ENCODE measurements at places on chromosomes 2 and 18. TPM values are rescaled to one million over a fixed set of nuclear protein-coding genes. Genes with fewer than 3 reads are reported as not detected.
A peak's percentile ranks its signal among the peaks of the same experiment; 100 is the strongest.

The TWIST2 gene
- total RNA-seq, result 2.6 TPM

The ADD2 gene
- total RNA-seq, result 2.3 TPM

The EFHD1 gene
- 26.3 TPM for total RNA-seq

The IL36B gene
- total RNA-seq, result not detected

The REG1B gene
- not detected for total RNA-seq

The GAL3ST2 gene
- total RNA-seq, result not detected

The UGT1A10 gene
- total RNA-seq, result not detected

DNA sequence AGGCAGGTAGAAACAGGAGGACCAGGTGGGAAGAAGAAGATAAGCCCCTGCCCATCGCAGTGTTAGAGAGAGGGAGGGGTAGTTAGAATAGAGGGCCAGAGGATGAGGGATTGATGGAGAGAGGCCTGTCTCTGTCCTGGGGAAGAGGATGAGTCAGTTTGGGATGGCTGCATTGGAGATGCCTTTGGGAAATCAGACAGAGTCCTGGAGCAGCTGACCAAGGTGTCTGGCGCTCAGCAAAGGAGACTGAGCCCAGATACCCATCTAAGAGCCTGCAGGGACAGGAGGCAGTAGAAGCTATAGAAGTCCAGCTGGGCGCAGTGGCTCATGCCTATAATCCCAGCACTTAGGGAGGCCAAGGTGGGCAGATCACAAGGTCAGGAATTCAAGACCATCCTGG, 177.8 kb upstream of the HAAO start:
- no peak for DNase-seq

DNA sequence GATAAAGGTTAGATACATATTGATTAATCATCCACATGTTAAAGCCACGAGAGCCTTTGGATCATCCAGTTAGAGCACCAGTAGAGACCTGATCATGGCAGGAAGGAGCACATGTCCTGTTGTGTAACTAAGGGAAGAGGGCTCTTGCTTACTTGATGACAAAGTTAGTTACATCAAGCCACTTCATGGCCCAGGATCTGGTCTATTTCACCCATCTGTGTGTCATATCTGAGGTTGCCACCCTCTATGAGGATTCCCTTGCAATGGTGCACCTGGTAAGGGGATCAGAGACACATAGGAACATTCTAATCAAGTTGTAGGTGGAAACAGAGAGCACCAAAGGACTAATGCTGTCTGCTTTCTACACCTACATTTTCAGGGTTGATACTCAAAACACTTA, 6.7 kb downstream of the ANKAR start:
- no peak for DNase-seq

GRCh38 chr2:42110641-42111322, 58.4 kb upstream of the EML4 start:
- no peak for DNase-seq

- DNase-seq, result peak; percentile 55
Observed at GRCh38 chr2:71561441-71562267, 108.3 kb downstream of the DYSF start.

DNA sequence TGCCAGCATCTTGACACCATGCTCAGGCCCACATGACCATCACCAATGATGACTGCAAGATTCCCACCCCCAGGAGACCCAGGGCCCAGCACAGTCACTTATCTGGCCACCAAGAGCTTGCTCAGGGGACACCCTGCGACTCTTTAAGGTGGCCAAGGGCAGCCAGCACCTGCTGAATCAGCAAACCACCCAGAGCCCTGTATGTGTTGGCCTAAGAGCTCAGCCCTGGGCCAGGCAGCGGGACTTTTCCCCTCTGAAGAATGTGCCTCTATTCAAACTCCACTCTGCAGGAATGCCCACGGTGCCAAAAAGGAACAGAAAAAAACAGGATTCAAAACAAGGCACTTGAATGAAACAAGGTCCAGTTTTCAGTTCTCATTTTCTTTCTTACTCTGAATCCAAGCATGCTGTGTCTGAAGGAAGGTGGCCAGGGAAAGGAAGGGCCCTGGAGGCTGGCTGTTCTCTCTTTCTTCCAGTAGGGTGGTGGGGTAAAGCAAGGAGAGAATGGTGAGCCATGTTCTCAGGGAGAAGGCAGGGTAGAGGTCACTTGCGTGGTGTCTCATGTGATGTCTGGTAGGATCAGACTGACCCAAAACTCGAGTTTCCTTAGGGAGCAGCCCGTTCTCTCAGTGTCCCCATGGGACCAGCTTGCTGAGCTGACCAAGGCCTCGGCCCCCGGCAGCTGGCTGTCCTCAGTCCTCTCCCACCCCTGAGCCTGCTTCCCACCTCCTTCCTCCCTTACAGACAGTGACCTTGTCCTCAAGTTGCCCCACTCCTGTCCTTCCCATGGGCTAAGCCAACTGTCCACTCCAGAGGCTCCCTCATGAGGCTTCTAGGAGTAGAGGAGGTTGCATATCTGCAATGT, 150.0 kb downstream of the RNF152 start:
- peak; percentile 80 for DNase-seq

GRCh38 chr2:199956062-199956380, 639 bp downstream of the MAIP1 start:
- no peak for DNase-seq

DNA sequence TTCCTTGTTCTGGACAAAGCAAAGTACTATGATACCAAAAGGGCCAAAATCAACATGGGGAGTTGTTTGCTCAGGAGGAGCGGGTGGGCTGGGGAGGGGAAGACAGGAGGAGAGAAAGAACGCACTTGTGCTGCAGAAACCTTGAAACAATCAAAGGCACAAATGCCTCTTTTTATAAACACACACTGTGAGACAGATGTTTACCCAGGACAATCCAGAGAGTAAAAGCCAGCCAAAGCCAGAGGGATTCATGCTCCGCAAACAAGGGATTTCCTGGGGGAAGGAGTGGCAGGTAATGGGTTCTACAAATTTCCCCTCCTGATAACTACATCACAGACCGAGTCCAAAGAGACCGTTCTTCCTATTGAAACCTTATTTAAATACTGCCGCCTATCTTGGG, 323.5 kb upstream of the SKOR2 start:
- no peak for DNase-seq

- no peak for DNase-seq
Observed at GRCh38 chr2:45889620-45890370, 238.3 kb downstream of the PRKCE start.

DNA sequence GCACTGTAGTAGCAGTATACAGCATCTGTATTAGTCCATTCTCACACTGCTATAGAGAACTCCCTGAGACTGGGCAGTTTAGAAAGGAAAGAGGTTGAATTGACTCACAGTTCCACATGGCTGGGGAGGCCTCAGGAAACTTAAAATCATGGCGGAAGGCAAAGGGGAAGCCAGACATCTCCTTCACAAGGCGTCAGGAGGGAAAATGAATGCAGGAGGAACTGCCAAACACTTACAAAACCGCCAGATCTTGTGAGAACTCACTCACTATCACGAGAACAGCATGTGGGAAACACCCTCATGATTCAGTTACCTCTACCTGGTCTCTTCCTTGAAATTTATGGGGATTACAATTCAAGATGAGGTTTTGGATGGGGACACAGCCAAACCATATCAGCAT, 25.4 kb downstream of the MAP4K4 start:
- DNase-seq, result no peak

DNA sequence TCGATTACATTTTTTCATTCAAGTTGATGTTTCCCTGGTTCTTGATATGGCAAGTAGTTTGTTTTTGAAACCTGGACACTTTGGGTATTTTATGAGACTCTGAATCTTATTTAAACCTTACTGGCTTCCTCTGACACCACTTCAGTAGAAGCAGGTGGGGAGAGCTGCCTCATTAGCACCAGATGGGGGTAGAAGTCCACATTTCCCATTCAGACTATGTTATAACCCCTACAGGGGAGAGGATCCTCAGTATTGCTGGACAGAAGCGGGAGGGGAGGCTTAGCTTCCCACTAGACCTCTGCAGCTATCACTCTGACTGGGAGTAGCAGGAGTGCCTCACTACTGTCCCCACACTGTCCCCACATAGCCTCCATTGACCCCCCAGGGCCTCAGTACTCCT, 145.3 kb upstream of the SLC35G4 start:
- no peak for DNase-seq

DNA sequence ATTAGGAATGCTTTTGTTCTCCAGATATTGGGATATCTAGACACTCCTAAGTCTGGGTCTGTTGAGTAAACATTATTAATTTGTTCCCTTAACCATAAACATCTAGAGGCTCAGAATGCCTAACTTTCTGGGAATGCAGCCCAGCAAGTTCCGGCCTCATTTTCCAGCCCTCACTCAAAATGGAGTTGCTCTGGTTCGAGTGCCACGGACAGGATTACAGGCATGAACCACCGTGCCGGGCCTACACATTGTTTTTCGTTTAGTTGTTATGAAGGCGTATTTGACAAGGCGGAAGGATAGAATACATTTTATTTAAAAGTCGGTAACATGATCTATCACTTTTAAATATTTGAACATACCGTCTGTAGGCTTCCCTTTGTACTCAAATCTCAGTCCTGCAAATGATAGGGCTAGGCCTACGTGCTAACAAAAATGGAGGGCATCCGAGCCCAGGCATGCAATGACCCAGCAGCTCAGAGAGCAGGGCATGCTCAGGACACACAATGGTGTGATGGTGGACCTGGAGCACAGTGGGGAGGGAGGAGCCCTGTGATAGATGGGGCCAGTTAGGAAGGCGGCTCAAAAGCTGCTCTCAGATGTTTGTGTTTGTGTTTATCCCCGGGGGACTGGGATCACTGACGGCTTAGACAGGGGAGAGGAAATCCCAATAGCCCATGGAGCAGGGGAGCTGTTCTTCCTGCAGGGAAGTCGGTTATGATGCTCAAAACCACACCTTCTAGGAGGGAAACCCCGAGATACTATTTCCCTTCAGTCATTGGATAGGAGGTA, 2.9 kb upstream of the SCYGR1 start:
- DNase-seq, result no peak

DNA sequence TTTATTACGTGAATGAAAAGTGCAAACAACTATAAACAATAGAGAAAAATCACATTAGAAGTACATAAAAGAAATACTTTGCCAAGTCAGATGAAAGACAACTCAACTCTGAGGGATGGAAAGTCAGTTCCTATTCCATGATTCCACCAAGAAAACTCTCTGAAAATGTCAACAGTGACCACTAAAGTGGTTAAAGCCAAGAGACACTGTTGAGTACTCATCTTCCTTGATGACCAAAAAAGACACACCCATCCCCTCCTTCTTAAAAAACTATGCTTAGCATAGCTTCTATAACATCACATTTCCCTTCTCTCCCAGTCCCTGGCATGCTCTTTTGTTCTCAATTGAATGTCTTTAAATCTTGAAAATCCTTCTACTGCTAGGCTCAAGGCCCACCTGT, 160.0 kb downstream of the TCF4 start:
- DNase-seq, result no peak

GRCh38 chr2:113084249-113085000, 16.7 kb downstream of the IL1F10 start:
- DNase-seq, result no peak

DNA sequence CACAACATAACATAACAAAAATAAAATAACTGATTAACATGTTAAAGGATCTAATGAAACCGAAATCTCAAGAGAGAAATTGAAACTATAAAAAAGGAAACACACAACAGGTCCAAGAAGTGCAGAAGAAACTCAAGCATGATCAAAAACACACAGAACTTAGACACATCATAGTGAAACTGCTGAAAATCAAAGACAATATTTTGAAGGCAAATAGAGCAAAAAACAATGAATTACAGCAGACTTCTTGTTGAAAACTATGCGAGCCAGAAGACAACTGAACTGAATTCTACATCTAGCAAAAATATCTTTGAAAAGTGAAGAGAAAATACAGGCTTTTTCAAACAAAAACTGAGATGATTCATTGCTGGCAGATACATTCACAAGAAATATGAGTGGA, 61.3 kb downstream of the UGP2 start:
- no peak for DNase-seq

- no peak for DNase-seq
Observed at GRCh38 chr2:118047380-118047826, 33.5 kb upstream of the CCDC93 start.

- DNase-seq, result no peak
Observed at GRCh38 chr18:79195716-79196683, 126.8 kb downstream of the ATP9B start.

DNA sequence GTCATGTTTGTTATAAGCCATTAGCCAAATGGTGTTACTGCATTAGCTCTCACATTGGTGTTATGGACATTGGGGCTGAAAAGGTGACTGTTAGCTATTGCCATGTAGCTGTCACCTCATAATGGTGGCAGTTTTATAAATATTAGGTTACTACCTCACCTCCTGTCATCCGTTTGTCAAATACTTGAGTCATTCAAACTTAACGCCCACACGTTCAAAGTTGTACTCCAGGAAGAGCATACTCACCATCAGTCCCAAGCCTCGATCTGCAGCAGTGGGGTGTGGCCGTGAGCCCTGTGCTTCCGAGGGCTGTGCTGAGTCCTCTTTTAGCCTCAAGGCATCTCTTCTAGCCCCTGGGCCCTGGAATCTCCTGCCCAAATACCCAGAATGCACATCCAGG, 87.3 kb downstream of the PDK1 start:
- DNase-seq, result no peak

DNA sequence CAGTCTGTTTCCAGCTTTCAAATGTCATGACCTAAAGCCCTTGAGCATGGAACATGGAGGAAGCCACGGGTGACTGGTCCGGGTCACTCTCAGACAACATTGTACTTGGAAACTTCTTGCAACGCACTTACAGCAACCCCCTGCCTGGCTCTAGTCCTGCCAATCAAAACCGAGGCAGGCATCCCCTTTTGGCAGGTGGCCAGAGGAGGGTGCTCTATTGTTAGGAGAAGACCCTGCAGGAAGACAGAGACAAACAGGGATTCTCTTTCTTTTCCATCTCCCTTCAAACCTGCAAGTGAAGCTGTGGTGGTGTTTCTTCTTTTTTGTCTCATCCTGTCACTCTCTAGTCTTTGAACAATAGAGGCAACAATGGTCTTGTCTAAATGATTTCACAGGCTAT, 667.2 kb downstream of the ZEB2 start:
- no peak for DNase-seq

DNA sequence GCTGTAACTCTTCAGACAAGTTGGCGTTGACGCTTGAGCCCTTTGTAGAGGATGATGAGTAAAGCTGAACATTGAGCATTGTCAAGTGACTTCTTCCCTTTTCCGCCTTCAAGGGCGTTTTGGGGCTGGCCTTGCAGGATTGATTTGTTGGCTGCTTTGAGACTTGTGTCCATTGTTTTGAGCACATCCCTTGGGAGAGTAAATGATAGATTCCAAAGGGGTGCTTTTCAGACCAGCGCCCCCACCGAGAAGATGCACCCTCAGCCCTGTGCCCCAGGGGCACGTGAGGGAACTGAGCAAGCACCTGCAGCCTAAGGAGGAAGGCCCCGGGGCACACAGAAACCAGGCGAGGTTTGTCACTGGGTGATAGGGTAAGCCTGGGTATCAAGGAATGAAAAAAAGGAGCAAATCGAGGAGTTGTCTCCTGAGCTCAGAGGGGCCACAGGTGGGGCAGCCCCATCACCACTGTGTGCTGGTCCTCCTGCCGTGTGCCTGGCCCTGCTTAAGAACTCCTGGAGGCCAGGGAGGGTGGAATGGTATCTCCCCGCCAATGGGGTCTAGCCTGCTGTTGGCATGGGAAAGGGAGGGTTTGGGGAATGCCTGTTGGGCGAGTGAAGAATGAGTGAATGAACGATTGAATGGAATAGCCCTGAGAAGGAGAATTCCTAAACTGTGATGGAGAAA, 64.0 kb downstream of the RAB31 start:
- DNase-seq, result no peak

- DNase-seq, result no peak
Observed at GRCh38 chr18:35141567-35142274, 99.1 kb upstream of the ZNF397 start.

Measured in Right ventricle myocardium inferior (tissue), 1 donor.